ENCODE measurements at places on chromosomes 5 and 9.

- DNase-seq = no peak
These were observed 5.5 kb upstream of the SUSD3 start for GRCh38 chr9:93052791-93053540.

DNA sequence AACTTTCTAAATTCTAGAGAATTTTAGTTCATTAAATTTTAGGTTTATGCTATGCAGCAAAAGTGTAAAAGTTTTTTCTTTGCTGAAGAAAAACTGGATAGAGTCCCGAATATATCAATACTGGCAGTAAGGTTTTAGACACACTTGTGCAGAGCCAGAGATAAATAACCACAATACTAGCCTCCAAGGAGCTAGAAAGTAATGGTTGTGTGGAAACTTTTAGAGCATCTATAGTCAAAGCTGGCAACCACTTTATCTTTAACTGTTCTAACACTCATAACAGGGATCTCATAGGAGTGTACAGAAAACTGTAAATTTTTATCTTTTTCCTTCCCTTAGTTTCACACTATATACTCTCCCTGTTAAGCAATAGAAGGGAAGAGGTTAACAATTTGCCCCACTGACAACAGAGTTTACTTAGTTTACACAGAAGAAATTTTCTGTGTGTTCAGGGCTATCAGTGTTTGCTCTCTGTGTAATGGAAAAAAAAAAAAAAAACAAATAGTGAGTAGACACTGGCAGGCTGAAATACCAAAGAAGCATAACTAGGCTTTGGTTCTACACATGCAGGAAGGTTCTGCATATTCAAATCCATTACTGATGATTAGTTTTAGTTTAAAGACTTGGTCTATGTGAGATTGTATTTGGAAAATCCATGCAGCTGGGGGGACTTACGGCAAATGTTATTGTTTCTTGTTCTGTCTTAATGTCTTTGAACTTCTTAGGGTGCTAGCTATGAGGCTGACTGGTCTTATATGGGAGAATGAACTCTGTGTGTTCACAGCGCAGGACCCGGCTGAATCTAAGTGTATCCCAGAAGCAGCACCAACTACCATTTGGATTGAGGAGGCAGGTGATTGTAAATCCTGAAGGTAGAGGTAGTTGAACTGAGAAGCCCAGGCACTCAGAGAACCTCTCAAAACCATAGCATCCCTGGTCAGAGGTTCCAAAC lies 187.6 kb downstream of the PCSK1 start:
- no peak for DNase-seq

DNA sequence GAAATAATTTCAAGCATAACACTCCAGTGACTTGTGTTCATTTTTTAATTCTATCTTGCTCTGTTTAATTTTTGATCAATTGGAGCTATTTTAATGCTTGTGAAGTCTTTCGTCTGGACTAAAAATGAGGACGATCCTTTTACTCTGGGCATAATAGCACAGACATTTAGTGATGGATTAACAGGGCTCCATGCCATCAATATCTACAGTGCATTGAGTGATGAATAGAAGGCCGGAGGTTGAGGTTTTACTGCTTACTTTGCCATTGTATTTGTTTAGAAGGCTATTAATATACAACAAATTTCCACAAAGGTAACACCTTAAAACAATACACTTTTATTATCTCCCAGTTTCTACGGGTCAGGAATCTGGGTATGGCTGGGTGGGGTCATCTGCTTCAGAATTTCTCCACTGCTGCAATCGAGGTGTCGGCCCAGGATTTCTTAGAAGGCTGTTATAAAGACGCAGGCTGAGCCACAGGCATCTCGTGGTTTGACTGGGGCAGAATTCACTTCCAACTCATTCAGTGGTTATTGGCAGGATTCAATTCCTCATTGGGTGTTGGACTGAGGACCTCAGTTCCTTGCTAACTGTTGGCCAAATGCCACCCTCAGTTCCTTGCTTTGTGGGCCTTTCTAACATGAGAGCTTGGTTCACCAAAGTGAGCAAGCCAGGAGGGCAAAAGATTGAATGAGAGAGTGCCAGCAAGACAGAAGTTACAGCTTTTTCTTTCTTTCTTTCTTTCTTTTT lies 265.4 kb upstream of the VLDLR start:
- no peak for DNase-seq

DNA sequence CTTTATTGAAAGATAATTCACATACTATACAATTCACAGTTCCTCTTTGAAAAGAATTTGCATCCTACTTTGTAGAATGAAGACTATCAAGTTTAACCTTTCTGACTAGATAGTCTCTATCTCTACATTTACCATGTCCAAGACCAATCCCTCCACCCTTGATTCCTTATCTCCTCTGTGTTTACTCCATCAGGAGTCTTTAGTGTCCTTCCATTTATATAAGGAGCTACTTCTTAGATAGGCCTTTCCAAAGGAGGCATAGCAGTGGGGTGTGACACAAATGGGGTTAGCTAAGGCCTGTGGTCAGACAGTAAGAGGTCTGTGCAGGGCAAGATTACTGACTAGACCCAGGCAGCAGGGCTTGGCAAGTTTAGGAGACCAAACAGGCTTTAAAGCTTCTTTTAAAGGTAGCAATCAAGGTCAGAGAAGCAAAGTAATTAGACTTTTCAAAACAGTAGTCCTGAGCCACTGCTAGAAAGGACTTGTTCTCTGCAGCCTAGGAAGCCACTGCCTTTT lies 11.1 kb upstream of the DMXL1 start:
- no peak for DNase-seq

DNA sequence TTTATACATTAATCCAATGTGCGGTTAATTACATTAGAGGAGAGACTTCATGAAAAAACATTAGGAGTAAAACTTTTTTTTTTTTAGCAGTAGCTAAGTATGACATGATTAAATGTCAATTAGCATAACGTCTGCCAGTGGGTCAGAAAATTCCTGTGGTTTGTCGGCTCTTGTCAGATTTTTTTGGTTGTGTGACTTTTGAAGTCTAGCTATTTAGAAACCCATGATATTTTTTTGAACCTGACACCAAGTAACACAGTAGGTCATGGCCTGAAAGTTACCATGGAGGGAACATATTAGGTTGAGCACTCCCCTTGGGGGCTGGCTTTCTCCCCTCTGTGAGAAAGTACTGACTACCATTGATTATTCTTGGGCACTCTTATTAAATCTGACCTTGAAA lies 84.8 kb upstream of the ALDH1A1 start:
- no peak for DNase-seq

- no peak for DNase-seq
These were observed 16.4 kb downstream of the SLC6A18 start for GRCh38 chr5:1241509-1242080.

- DNase-seq = no peak
These were observed 330 bp downstream of the TBC1D2 start for GRCh38 chr9:98255061-98255577.

DNA sequence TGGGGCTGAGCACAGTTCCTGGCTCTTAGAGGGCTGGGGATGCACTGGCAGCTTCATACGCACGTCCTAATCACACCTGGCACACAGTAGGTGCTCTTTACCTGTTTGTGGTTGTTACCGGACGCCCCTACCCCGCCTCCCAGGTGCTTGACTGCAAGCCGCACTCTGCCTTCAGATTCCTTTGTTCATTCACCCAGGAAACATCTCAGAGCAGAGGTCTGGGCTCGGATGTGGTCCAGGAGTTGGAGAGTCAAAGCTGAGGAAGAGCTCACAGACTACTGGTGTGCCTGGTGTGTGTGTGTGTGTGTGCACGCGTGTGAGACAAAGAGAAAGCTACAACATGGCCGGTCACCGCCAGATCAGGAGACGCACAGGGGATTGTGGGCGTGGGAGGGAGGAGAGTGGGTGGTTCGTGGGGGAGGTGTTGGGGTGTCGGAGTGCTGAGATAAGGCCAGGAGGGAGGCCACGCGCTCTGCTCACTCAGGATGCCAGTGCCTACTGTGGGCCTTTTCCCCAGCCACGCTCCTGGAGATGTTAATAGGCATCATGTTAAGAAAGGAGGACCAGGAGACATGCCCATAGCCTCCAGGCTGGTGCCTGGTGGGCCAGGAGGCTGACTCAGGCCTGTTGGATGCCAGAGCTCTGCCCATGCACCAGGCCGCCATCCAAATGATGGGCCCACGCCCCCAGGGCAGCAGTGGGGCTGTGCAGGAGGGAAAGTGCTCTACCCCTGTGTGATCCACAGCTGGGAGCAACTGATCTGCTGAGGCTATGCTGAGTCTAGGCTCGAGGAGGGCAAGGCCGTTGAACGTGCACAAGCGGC lies 39.9 kb downstream of the CRB2 start:
- no peak for DNase-seq

- no peak for DNase-seq
These were observed 68.1 kb downstream of the NIPBL start for GRCh38 chr5:36944607-36945225.

GRCh38 chr9:87148331-87149104 lies 201.2 kb upstream of the GAS1 start:
- DNase-seq = no peak

DNA sequence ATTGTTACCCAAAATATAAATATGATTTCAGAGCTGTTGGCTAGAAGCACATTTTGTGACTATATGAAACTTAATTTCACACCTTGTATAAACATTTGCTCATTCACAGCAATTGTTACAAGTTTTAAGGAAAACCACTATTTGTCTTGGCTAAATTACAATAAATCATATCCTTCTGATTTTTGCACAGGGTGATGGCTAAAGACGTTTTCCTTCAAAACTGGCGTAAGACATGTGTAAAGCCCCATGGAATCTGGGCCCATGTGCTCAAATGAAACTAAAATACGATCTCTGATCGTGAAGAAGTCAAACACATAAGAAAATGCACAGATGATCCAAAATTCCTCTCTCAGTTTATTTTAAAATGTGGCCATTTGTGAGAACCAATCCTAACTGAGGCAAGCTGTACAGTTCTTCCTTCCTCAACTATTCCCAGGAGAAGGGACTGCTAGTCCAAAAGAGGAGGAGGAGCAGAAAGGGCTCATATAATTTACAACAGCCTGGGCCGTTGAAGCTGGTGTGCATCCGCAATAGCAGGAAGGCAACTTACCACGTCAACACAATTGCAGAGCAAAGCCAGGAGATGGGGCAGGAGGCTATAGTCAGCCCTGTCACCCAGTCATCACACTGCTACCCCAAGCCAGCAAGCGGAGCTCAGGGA lies 98.4 kb downstream of the MED27 start:
- DNase-seq = no peak

DNA sequence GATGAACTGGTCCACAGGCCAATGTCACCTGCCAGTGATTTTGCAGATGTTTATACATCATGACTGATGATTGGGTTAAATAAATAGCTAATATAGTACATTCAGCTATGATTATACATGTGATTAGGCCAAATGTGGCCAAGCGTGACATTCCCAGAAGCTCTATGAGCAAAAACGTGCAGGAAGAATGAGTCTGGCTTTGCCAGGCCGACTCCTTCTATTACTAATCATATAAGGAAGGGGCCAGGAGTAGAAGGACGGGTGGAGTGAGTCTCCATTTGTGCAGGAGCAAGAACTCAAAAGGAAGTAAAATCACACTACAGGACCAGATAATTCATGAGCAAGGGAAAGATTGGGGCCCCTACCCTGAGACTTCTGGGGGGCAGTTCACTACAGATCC lies 178.2 kb downstream of the ROR2 start:
- no peak for DNase-seq

GRCh38 chr9:13787234-13787833 lies 507.8 kb upstream of the MPDZ start:
- no peak for DNase-seq

GRCh38 chr9:104339692-104340091 lies 164.4 kb upstream of the OR13F1 start:
- DNase-seq = no peak

- DNase-seq = no peak
These were observed 2220.7 kb upstream of the C9orf72 start for GRCh38 chr9:29793970-29794369.

- DNase-seq = no peak
These were observed 40.1 kb upstream of the GRHPR start for GRCh38 chr9:37382161-37382981.

DNA sequence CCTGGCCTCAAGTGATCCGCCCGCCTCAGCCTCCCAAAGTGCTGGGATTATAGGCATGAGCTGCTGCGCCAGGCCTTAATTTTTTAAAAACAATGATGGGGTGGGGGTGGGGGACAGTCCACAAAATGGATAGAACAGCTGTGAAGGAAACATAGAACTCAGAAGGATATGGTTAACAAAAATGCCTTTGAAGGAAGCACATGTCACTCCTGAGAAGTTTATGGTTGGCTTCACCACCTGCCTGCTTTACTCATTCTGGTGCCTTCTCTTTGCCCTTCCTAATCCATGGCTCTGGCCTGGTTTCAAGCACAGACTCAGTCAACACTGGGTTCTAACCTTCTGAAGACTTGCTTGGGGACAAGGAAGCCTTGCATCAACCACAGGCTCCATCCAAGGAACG lies 10.3 kb downstream of the BAG1 start:
- DNase-seq = no peak

DNA sequence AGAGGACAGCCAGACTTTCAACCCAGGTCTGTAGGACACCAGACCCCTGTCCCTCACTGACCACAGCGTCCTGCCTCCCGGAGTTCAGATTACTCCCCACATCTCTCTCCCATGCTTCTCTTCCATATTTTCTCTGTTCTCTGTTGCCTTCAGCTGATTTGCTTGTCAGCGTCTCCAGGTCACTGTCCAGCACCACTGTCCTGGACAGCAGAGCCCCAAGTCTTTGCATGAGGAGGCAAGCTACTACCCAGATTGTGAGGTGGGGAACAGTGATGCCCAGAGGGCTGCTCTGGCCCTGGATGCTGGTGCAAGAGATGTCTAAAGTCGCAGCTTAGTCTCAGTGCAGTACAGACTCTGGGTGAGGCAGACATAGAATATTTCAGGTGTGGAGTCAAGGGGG lies 48.0 kb upstream of the C5orf58 start:
- no peak for DNase-seq

GRCh38 chr5:126814721-126815404 lies 37.9 kb downstream of the LMNB1 start:
- DNase-seq = no peak

DNA sequence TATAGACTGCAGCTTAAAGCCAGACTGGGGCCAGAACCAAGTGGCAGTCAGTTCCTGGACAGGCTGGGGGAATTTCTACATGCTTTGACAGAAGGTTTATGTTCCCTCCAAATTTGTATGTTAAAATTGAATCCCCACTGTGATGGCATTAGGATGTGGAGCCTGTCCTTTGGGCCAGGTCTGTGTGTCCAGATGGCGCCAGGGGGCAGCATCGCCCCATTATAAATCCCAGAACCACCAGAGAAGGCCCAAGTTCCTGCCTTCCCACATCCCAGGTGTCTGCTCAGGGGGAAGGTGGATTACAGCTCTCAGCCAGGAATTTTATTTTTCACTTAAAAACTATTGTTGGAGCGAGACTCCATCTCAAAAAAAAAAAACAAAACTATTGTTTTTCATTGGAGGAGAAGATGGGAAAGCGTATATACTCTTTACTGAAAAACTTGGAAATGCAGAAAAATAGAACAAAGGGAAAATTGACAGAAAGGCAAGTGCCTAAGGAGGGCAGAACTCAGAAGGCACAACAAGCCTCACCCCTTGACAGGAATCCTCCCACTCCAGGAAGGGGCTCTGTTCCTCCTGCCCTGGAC lies 5.0 kb downstream of the IL3 start:
- DNase-seq = no peak

GRCh38 chr5:55575815-55576583 lies 41.2 kb upstream of the PLPP1 start:
- DNase-seq = no peak

- peak; percentile 35 for DNase-seq
These were observed 519 bp downstream of the EXOC3 start for GRCh38 chr5:443239-444151.

- DNase-seq = no peak
These were observed 898.0 kb upstream of the C9orf72 start for GRCh38 chr9:28471261-28471660.
